Stimulated activated CD4-positive, alpha-beta T cell treated with anti-CD3 and anti-CD28 coated beads, Interleukin-15, amount 100 ng/mL, for 24 hours (primary cell): ENCODE measurements at places on chromosomes 11 and 22.

GRCh38 chr11:122140500-122140899 is 24.5 kb upstream of the BLID start:
- DNase-seq: no peak

GRCh38 chr22:22773979-22774604 is 113.5 kb upstream of the IGLL5 start:
- no peak for DNase-seq

GRCh38 chr11:69545976-69546617 is 64.6 kb downstream of the LINC01488 start:
- DNase-seq: no peak

DNA sequence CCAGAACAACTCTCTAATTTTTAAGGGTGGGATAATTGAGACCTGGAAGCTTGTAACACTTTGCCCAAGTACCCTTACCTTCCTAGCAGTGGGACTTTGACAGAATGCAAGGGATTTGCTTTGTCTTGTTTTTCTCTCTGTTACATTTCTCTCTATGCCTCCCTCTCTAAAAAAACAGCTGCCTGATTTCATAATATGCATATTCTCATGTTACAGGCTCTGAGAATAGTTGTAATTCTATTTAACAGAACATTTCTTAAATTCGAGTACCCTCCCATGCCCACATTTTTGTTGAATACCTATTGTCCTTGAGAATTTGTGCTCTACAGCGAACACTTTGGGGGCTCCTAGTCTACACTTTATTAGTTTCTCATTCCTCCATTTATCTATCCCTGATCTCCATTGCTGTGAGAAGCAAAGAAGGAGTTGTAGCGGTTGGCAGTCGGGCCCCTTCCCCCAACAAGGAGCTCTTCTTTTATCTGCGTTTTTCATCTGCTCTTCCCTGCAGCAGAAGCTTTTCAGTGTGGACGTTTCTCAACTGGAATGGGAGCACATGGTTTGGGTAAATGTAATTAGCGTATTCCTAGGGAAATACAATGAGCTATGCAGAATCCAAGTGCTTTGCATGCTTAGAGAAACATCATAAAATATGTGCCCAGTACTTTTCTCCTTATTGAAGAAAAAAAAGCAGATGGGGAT is 117.7 kb upstream of the CCDC90B start:
- DNase-seq: no peak
